ENCODE measurements at places on chromosomes 1 and 21. TPM values are rescaled to one million over a fixed set of nuclear protein-coding genes. Genes with fewer than 3 reads are reported as not detected.

Gene PRDX1
- polyA plus RNA-seq: 649 TPM

Gene SYCP1
- polyA plus RNA-seq: not detected

Gene OR2T29
- polyA plus RNA-seq: not detected

Gene MAP1LC3C
- 0.29 TPM for polyA plus RNA-seq

Gene RUNX3
- 2.1 TPM for polyA plus RNA-seq

Gene DYNLT5
- polyA plus RNA-seq: 4.5 TPM

Gene MX2
- 4.2 TPM for polyA plus RNA-seq

Gene VASH2
- polyA plus RNA-seq: 0.49 TPM

Gene PLCH2
- polyA plus RNA-seq: 2.7 TPM

Gene LCE2C
- not detected for polyA plus RNA-seq

Gene FAM110D
- polyA plus RNA-seq: 3.4 TPM

Gene ADAMTS5
- polyA plus RNA-seq: 0.88 TPM

Gene NBPF4
- polyA plus RNA-seq: 0.01 TPM

Gene RGS13
- polyA plus RNA-seq: 0.53 TPM

Gene PLA2G2C
- not detected for polyA plus RNA-seq

Gene KRTAP21-2
- polyA plus RNA-seq: not detected

Measured in lung (tissue), 17 donors.